M059J (cell line): ENCODE measurements at places on chromosomes 12 and 14. TPM values are rescaled to one million over a fixed set of nuclear protein-coding genes. Genes with fewer than 3 reads are reported as not detected.

The TAS2R30 gene
- 0.89 TPM in 1 of 2 replicates, not detected in the other for total RNA-seq

The PRICKLE1 gene
- 3.9 and 5.1 TPM in 2 replicates for total RNA-seq

The SERPINA12 gene
- total RNA-seq, result not detected in 2 replicates

The FGF23 gene
- not detected in 2 replicates for total RNA-seq

The TAS2R42 gene
- total RNA-seq, result not detected in 2 replicates

- peak; percentile 75 for DNase-seq
Measured at GRCh38 chr12:46389031-46389616, 16.6 kb upstream of the SLC38A2 start.

DNA sequence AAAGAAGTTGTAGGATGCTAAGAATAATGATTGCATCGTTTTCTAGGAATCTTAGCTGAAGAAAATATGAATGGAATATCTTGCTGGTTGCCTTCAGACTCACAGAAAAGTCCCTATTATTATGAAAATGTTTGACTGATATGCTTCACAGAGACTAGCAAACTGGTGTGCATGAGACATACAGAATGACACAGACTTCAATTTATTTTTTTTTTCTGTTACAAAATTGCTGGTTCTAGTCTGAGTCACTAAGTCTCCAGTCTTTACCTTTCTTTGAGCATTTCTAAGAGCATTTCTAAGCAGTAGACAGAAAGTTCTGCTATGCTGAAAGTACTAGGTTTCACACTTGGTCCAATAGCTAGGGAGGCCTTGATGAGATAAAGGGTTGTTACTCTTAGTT lies 377.6 kb upstream of the ATP2B1 start:
- no peak for DNase-seq

DNA sequence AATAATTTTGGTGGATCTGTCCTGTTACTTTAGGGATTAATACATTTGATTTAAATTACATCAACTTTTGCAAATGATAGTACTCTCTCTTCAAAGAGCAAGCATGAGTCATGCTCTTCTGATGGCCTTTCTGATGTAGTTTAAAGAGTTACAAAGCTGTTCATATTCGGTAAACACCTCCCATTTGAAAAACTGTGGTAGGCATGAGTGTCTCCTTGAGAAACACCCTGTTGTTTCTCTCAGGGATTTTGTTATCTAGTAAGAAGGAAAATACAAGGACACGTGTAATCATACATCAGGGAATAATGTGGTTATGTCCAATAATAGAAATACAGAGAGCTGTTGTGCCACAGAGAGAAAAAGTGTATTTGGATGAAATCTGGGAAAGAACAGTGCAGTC lies 53.3 kb upstream of the E2F7 start:
- DNase-seq, result peak; percentile 73

DNA sequence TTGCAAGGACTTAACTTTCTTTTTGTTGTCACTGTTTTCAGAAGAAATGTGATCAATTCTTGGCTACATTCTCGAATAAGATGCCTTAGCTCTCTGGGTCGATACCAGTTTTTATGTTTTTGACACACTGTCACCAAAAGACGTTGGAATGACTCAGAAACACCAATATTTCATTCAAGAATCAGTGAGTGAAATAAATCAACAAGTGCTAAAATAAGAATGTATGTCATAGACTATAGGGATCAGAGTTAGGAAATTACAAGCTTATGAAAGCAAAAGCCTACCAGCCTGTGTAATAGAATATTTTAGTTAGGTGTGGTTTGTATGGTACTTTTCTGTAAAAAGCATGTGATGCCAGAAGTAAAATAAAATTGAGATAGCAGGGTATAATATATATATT lies 17.8 kb downstream of the PPHLN1 start:
- DNase-seq, result no peak

- no peak for DNase-seq
Measured at GRCh38 chr12:99427104-99427503, 220.4 kb upstream of the GARIN6 start.

DNA sequence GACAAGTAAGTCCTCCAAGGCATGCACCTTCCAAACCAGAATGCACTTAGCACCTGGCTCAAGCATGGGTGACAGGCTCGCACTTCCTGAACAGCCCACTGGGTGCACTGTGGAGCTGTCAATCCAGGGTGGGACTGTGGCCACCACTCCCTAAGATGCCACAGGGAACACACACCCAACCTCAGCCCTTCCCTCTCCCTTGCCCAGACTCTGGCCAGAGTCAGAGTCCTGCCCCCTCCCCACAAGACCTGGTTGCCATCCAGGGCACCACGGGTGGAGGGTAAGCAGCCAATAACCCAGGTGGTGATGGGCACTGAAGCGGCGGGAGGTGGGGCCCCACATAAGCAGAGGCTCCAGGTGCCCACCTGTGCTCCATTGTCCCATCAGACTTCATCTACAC lies 160.6 kb downstream of the MYRFL start:
- DNase-seq, result peak; percentile 9

- peak; percentile 94 for DNase-seq
Measured at GRCh38 chr12:110223777-110224378, 57.2 kb upstream of the ATP2A2 start.

DNA sequence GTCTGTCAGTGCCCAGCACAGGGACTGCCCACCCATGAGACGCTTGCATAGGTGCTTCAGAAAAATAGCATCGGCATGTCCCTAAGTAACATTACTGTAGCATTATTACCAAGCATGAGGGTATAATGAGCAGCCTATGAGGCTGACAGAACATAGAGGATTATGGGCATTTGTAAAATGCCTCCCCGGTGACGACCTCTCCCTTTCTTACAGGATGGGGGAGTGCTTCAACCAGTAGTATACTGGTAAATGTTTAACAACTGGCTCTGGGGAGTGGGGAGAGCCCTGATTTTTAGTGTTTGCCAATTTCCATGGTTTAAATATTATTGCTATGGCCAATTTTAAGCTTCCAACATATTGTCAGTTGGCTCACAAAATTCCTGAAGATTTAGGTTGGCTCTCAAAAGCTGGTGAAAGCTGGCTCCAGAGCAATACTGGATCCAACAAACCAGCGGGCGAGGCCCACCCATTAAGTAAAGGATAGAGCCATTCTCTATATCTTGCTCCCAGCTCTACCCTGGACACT lies 104.5 kb downstream of the ETNK1 start:
- no peak for DNase-seq

GRCh38 chr14:44529026-44529425 lies 21.9 kb upstream of the FSCB start:
- no peak for DNase-seq

- DNase-seq, result no peak
Measured at GRCh38 chr14:102440392-102440791, 69.2 kb downstream of the ANKRD9 start.

- DNase-seq, result no peak
Measured at GRCh38 chr12:94650143-94651056, at the start of gene TMCC3. Gene TMCC3 (minus strand): TSS chr12:94650557. CDS start chr12:94650430, 127 bp downstream.

DNA sequence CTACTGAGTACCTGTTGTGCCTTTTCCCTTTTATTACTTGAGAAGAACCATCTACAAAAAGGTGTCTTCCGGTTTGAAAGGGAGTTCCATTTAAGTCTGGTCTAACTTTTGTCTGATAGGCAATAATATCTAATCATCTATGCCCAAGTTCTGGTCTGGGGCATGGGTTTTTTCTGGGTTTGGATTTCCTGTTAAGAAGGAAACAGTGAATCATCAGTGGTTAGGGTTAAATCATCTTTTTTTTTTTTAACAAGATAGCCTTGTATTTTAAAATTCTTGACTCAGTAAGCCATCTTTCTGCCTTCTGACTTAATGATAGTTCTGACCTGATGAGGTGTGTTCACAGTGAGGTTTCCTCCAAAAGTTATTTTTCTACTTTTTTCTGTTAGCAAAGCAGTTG lies 29.3 kb upstream of the CPNE8 start:
- peak; percentile 27 for DNase-seq

DNA sequence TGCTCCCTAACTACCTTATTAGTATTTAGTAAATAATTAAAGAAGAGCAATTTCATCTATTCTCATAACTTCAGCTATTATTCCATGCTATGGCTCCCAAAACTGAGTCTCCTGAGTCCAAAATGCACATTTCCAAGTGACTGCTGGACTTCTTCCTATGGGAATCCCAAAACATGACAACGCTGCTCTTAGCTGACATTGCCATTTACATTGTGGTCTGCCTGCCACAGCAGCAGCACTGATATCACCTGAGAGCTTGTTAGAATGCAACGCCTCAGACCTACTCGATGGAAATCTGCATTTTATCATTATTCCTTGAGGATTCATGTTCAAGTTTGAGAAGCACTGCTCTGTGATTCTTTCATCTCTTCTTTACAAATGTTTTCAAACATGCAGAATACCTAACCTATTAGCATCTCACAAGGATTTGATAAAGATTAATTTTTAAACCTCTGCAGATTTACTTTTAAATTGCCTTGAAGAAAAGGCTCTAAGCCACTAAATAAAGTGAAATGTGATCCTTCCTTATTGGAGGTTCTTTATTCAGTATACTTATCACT lies 77.7 kb downstream of the SEC23A start:
- no peak for DNase-seq

- DNase-seq, result no peak
Measured at GRCh38 chr12:104653730-104654664, 197.2 kb downstream of the CHST11 start.

- DNase-seq, result no peak
Measured at GRCh38 chr12:132771126-132771838, 9.7 kb upstream of the ANKLE2 start.

GRCh38 chr12:118034429-118035189 lies 18.1 kb downstream of the RFC5 start:
- peak; percentile 67 for DNase-seq

DNA sequence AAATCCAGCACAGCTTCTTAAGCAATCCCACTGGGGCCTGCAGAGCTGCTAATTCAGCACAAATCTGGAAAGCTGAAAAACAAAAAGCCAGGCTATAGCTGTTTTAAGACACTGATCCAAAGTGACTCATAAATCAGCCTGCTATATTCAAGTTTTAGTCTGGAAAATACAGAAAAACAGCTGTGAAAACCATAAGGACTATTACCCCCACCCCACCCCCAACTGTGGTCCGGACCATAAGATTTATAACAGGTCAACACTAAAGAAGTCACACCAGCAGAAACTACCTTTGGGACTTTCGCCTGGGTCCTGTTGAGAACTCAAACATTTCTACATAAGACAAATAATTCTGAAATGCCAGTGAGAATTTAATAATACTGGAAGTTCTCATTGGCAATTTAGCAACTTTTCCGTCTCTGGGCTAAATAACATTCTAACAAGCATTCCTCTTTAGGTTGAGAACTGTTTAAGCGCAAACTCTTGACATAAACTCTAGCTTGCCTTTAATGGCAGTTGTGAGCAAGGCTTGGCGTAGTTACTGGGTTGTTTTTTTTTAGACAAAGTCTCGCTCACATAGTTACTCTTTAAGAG lies 3.3 kb downstream of the LRIG3 start:
- DNase-seq, result peak; percentile 57

- DNase-seq, result no peak
Measured at GRCh38 chr12:72148709-72149108, 123.5 kb upstream of the TRHDE start.

GRCh38 chr12:104703372-104703771 lies 246.6 kb downstream of the CHST11 start:
- DNase-seq, result no peak

GRCh38 chr14:105941226-105942166 lies 415.1 kb downstream of the TMEM121 start:
- DNase-seq, result no peak

- no peak for DNase-seq
Measured at GRCh38 chr12:22332202-22332601, 2.3 kb downstream of the ST8SIA1 start.

DNA sequence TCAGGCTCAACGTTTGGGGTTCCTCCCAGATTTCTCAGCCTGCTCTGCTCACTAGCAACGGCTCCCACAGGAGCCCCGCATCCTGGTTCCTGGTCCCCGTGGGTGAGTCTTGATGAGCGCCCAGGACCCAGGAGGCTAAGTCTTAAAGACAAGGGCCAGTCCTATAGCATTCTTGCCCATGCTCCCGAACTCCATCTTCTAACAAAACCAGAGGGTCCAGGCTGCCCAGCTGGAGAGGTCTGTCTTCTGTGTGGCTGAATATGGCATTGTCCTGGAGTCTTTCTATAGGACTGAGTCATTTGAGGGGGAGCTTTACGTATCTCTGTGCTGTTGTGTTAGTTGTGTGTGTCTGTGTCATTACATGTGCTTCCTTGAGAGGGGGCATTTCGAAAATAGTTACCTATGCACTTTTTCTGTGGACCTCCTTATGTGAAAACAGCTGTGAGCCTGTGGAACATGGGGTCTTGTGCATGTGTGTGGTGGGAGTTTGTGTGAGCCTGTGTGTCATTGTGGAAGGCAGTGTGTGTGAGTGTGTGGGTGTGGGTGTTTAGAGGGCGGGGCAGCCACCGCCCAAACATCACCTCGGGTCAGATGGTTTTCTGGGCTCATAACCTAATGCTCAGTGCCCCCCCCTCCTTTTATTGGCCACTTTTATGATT lies 9.1 kb upstream of the TBX5 start:
- DNase-seq, result no peak

DNA sequence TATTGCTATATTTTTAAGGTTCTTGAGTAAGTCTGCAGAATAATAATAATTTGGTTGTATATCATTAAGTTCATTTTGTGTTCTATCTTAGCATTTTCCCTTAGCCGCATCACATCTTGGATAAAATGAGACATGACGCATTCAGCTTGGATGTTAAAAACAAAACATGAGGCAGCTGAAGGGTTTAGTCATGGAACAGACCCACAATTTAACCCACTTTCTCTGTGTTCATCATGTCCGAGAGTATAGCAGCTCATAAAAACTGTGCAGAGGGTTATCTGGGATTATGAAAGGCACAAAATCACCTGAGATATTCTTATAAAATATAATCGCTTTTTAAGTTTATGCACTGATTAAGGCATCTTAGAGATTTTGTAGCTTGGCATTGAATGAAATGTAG lies 219.3 kb downstream of the TRHDE start:
- DNase-seq, result peak; percentile 11

GRCh38 chr12:95739561-95740313 lies 50.8 kb downstream of the NTN4 start:
- no peak for DNase-seq

DNA sequence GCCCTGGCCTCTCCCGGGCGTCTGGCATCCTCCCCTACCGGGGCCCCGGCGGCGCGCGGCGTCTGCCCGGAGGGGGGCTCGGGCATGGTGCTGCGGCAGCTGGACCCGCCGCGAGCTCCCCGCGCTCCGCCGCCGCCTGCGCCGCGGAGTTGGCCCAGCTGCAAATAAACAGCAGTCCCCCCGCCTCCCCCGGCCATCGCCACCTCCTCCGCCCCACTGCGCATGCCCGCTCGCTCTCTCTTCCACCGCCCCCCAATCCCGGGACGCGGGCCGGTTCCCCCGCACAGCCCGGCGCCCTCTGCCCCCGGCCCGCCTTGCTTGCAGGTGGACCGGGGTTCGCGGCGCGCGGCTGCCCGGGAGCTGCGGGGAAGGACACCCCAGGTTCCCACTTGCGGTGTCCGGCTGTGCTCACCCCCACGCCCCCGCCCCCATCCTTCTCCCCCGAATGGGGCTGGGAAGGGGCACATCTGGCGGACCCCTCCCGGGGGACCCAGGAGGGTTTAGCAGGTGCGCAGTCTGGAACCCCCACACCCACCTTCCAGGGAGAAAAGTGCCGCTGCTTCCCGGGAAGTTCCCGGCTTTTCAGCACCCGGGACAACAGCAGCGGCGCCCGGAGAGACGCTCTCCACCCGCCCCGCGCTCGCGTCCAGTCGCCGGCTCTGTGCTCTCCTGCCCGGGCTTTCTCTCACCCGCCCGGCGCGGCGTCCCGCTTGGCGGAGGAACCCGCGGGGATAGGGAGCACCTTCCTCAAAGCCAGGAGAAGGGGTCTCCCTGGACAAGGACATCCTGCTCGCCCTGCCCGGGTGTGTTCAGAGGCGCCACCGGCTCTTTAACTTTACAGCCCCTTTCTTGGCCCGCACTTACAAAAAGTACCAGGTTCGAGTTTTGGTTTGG lies at the start of gene TMTC1:
Gene TMTC1 (minus strand): TSS at position 170 of the 894 bp plus-strand sequence. CDS start 191 bp downstream, outside the sequence.
- peak; percentile 43 for DNase-seq
